ENCODE measurements at places on chromosomes 7 and 10. TPM values are rescaled to one million over a fixed set of nuclear protein-coding genes. Genes with fewer than 3 reads are reported as not detected.
A peak's percentile ranks its signal among the peaks of the same experiment; 100 is the strongest.

The OR2F1 gene
- not detected for total RNA-seq

GRCh38 chr7:150489782-150490181 is 24.9 kb upstream of the GIMAP7 start:
- DNase-seq = no peak

The SPACDR gene
- 0.27 TPM for total RNA-seq

DNA sequence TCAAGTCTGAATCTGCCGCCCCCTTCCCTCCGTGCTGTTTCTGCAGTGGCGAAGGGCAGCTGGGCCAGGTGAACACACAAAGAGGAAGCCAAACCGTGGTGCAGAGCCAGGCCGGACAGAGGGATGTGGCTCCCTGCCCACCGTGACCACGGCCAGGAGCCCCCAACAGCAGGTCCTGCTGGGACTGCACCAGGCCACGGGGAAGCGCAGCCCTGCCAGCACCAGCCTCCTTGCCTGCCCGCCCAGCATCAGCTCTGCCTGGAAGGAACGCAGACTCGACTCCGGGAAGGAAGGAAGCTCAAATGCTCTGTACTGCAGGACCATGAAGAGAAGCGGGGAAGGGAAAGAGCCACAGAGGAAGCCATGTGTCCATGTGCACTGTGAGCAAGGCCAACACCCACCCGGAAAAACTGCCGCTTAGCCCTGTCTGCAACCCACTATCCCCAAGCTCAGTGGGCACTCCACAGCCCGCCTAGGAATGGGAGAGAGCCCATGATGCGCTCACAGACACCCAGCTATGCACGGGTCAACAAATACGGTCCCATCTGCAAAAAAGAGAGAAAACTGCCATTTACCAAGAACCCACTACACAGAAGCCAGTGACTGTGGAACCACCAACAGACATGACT is 19.0 kb downstream of the GPER1 start:
- DNase-seq = no peak

DNA sequence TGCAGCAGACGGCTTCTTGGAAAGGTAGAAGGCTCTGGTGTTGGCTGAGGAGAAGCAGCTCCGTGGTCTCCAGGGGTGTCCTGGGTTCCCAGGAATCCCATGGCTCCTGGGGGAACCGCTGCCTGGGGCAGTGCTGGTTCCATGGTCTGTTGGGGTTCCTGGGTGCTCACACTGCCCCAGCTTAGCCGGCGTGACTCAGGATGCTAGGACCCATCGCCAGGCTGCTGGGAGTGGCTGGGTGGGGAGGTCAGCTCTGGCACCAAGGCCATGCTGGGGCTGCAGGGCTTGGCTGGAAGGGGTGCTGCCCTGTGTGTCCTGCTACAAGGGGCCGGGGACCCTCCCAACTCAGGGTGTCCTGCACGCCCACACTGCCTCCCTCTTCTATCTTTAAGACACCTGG is 9.4 kb downstream of the MGMT start:
- no peak for DNase-seq

The CDC14C gene
- not detected for total RNA-seq

The OGA gene
- total RNA-seq = 93.7 TPM

The RGS10 gene
- total RNA-seq = 42.4 TPM

DNA sequence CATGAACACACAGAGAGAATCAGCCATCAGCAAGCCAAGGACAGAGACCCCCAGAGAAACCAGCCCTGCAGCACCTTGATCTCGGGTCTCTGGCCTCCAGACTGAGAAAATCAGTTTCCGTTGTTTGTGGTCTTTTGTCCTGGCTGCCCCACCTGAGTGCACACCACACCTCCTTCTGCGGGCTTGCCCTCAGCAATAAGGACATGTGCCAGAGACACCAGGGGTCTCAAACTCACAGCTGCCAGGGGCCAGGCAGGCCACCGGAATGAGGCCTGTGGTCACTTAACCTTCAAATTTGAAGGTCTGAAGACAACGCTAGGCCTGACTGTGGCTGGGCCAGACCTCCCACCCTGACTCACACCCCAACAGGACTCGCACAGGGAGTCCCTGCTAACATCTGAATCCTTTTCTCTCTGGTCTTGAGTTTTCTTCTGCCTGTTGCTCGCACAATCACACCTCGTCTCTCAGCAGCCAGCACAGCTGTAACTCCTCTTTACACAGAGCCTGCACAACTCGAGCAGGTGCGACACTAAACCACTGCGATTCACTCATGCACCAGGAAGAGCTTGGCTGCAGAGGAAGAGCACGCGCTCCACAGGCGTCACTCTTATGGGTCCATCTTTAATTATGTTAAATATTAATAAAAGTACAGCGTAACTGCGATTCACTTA is 86.2 kb downstream of the CHST15 start:
- DNase-seq = no peak

The BAG3 gene
- 7.8 TPM for total RNA-seq

DNA sequence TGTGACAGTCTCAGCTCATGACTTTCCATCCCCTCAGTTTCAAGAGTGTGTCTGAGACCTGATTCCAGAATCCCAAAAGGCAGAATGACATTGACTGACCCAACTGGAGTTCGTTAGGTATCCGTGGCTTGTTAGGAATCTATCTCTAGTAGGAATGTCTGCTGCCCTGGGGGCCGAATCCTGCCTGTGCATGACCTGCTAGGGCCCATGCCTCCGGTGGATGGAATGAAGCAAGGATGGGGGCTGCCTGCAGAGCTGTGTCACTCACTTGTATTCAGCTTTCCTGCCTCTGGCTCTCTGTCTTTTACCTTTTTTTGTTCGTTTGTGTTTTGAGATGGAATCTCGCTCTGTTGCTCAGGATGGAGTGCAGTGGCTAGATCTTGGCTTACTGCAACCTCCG is 129.5 kb downstream of the SDK1 start:
- no peak for DNase-seq

DNA sequence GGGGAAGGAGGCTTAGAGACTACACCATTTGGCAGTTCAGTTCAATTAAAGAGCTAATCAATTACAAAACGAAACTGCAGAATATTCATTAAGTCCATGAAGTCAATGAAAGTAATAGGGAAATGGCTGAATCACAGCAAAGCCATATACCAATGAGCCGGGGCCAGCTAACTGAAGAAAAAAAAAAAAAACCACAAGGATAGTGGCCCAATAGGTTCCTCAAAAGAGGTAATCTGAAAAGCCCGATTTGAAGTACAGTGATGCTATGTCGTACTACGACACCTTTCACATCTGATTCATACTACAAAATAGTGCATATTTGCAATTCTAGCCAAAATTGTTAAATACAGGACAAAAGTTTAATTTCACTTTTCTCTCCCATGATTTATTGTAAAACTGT is 2.5 kb downstream of the ARHGAP12 start:
- no peak for DNase-seq

- DNase-seq = no peak
These were observed 92.2 kb downstream of the ZNF248 start for GRCh38 chr10:37765216-37765615.

- no peak for DNase-seq
These were observed 645.7 kb downstream of the ANKRD7 start for GRCh38 chr7:118870187-118870586.

- no peak for DNase-seq
These were observed 36.9 kb downstream of the ADD3 start for GRCh38 chr10:110044681-110045080.

DNA sequence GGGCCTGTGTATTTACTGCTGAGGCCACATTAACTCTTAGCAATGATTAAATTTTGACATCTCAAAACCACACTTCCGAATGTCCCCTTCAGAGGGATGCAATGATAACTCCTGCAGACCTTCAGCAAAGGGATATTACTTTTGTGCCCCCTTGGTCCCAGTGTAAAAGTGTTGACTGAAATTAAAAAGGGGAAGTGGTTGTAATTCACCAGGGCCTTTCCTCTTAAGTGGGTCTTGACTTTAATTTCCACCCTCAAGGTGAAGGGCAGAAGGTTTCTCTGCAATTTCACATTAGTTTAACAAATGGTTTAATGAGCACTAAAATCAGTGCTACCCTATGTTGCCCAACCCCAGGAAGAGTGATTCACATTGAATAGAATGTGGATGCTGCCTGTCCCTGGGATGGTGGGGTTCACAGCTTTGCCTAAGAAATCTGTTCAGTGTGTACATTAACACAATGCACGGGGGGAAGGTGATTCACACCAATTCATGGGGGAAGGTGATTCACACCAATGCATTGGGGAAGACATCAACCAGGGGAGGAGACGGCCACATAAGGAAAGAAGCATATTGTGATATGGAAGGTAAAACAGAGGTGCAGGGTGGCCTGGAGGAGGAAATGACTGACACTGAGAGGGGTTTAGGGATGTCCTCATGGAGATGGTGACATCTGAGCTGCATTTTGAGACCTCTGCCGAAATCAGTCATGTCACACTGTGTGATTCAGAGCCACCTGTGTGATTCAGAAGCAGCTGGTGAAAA is 19.4 kb upstream of the TNS3 start:
- DNase-seq = peak; percentile 84

DNA sequence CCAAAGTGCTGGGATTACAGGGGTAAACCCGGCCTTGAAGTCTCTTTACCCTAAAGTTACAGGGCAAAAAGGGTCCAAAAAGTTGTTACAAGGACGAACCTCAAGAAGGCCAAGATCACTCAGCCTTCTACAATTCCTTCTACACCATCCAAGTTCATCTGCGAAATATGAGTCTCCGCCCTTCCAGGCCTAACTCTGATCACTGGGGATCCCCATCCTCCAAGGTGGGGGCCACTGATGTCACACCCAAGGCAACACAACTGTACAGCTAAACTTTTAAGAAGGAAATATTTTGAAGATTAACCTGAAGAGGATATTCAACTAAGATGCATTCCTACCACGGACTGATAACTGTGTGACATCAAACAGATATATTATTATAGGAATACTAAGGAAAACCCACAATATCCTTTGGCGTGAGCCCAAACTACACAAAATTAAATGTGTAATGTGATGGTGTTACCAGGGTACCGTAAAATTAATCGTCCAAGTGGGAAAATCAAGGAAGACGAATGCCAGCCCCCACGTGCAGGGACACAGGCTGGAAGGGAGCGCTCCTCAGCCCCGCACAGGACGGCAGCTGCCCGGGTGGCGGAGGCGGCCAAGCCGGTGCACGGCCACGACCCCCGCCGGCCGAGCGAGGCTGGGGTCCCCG is 1.0 kb downstream of the PAXIP1 start:
- DNase-seq = peak; percentile 16

The FAM25C gene
- not detected for total RNA-seq

GRCh38 chr10:34666008-34666704 is 148.9 kb downstream of the PARD3 start:
- DNase-seq = peak; percentile 97

The GRID2IP gene
- not detected for total RNA-seq

GRCh38 chr10:86773498-86773897 is 17.1 kb downstream of the BMPR1A start:
- DNase-seq = no peak

GRCh38 chr7:30791114-30791513 is 19.9 kb downstream of the MINDY4 start:
- no peak for DNase-seq

The EGR2 gene
- total RNA-seq = 0.90 TPM

The GIMAP1 gene
- total RNA-seq = not detected

The KCNMA1 gene
- 40.1 TPM for total RNA-seq

- DNase-seq = no peak
These were observed 182.1 kb upstream of the SHH start for GRCh38 chr7:155994279-155994811.

The OR6B1 gene
- not detected for total RNA-seq

DNA sequence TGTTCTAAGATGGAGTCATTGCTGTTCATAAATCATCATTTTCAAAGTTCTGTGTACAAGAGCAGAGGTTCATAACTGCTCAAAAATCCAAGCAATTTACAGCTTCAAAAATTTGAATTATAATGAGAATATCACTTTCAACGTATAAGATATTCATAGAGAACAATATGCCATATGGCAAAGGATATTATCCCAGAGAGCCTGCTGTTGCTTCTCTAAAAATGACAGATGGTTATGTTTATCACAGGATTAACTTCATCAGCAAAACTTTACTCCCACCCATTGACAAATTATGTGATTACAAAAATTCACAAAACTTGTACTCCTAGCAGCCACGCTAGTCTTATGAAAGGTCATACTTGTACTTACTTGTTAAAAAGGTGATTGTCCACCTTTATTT is 105.1 kb downstream of the PIP4K2A start:
- DNase-seq = no peak

- DNase-seq = peak; percentile 55
These were observed 41.5 kb upstream of the KMT2E start for GRCh38 chr7:104972500-104972899.

The NAT16 gene
- total RNA-seq = not detected

The SFRP4 gene
- total RNA-seq = 171 TPM

DNA sequence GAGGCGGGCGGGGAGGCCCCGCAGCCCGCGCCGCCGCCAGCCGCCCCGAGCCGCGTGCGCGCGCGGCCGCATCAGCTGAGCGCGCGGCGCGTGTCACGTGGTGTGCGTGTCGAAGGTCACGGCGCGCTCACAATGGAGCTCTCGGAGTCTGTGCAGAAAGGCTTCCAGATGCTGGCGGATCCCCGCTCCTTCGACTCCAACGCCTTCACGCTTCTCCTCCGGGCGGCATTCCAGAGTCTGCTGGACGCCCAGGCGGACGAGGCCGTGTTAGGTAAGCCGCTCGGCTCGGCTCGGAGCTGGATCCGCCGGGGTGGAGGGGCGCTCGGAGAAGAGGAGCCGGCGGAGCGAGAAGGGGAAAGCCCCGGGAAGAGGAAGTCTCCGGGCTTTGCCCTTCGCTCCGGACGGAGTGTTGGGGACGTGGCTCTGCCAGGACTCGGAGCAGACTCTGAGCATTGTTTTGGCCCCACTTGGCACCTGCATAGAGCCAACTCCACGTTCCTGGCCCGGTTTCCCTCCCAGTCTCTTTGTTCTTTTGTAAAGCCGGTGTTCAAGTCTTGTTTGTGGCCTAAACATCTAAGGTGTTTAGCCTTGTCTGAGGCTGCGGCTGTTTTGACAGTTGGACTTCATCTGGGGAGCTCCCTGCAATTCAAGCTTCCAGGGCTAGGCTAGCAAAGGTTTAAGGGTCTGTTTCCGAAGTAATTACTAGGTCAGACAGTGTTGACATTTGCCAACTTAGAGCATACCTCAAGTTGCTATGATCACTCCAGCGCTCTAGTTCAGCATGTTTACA is at the start of gene COMMD3:
TSS of gene COMMD3 (plus strand) at position 103 of the 790 bp plus-strand sequence. CDS start at position 133, 30 bp downstream.
- peak; percentile 89 for DNase-seq

DNA sequence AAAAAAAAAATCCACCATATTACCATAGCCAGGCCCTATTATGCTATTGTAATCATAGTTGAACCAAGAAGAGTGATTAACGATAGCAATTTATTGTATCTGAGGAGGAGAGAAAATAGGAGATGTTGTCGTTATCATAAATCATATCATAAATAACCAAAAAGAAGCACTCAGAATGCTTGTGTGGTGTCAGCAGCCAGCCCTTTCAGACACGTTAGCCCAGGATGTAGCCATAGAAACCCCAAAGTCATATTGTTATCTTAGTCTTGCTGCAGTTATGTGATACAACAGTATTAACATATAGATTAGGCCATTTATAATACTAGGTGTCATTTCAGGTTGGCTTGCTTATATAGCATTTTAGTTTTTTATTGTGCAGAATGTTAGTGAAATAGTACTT is 102.2 kb upstream of the GATA3 start:
- no peak for DNase-seq

DNA sequence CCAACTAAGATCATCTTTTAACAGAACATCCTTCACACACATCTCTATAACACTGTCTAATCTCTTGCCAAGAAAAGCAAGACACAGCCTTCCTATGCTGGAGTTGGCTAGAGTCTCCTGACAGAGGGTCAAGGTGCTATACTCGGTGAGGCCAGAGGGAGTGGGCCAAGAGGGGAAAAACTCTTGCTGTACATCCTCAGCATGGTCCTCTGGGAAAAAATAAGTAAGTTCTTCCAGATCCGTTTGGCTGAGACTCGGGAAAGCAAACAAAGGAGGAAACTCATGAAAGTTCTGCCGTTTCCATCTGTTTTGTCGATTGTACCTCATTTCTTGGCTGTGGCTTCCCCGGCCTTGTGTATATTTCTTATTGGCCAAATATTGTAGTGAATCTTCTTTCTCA is 33.9 kb downstream of the VWDE start:
- DNase-seq = no peak

Measured in fibroblast of the aortic adventitia (primary cell).